Activated CD8-positive, alpha-beta T cell treated with anti-CD3 and anti-CD28 coated beads for 36 hours (primary cell): ENCODE measurements at places on chromosomes 4 and X. TPM values are rescaled to one million over a fixed set of nuclear protein-coding genes. Genes with fewer than 3 reads are reported as not detected.

DNA sequence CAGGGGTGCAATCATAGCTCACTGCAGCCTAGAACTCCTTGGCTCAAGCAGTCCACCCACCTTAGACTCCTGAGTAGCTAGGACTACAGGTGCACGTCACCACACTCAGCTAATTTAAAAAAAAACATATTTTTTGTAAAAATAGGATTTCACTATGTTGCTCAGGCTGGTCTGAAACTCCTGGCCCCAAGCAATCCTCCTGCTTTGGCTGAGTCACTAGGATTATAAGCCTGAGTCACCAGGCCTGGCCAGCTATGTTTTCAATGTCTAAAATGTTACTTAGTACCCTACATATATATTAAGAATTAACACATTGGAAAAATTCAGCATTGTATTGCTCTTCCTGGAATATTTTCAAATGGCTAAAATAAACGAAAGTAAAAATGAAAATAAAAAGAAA, 37.5 kb downstream of the PNPLA4 start:
- no peak for DNase-seq

GRCh38 chr4:152467101-152467500, 68.8 kb downstream of the FBXW7 start:
- no peak for DNase-seq

- no peak for DNase-seq
Measured at GRCh38 chr4:91989914-91990313, 313.9 kb upstream of the GRID2 start.

DNA sequence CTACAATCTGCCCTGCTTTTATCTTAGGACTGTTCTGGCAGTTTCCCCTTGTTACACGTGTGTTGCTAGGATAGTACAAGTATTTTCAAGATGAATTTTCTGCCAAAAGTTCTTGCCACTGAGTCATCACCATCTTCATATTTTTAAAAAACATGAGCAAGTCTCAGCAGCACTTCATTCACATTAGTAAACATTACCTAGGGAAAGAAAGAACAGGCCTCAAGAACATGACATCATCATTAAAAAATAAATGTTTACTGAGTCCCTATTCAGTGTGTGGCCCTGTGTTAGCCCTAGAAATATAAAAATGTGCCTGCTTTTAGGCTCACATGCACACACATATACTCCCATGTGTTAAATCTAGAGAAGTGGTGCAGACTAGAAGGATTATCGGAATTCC, 18.7 kb upstream of the GPC3 start:
- DNase-seq = no peak

GRCh38 chr4:38149472-38149996, 189.3 kb downstream of the PTTG2 start:
- no peak for DNase-seq

GRCh38 chr4:77084019-77084639, 8.3 kb upstream of the CCNI start:
- no peak for DNase-seq

Gene BMP15
- total RNA-seq = not detected
